Activated T-helper 17 cell treated with anti-CD3 and anti-CD28 coated beads, Interleukin-2, amount 50 U/mL, for 72 hours (primary cell): ENCODE measurements at places on chromosomes 1 and 21.

DNA sequence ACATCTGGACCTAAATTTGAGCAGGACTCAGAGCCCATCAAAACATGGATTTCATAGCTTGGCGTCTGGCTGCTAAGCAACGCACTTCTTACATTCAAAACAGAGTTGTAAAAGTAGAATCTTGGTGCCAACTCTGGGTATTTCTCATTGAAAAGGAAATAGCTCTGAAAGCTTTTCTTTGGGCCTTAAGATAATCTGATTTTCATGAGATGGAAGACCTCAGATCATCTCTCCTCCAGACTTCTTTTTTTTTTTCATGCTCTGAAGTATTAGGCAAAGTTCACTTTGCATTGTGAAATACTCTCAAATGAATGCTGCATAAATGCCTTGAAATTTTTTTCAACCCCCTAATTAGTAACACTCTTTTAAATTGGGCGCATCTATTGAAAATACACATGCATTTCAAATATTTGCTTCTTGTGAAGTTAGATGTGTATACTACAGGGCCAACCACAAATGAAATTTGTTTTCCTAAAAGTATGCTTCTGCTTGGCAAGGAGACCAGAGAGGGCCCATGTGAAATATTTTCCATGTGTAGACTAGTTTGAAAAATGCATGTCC lies 4.2 kb downstream of the ADAMTS5 start:
- ATAC-seq: no peak

GRCh38 chr1:10625076-10625475 lies 150.3 kb downstream of the PEX14 start:
- no peak for ATAC-seq

DNA sequence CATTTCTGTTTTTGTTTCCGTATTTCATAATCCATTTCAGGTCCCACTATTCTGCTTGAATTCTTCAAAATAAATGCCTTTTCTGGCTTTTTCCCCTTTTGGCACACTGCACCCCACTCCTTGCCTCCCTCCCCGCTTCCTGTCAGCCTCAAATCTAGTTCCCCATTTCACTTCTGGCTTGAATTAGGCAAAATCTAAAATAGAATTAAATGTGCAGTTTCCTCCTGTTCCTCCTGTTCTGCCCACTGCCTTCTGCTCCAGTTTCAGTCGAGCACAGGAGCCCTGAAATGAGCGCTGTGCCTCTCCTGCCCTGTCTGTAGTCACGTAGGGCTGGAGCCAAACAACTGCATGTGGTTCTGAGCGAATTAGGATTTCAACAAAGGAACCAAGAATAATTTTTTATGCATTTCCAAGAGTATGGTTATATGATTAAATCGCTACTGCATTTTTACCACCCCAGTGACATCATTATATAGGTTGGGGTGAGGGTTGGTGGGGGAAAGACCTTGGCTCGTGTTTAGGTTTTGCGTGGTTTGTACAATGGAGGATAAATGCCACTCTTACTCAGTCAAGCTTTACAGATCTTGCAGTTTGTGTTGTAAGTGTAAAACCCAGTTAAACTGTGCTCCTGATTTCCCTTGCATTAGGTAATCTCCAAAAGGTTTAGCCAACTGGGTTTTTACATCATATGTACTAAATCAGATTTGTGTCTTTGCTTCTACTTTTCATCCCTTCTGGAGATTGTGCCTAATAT lies 114.9 kb downstream of the VPS13D start:
- peak; percentile 79 for ATAC-seq

GRCh38 chr1:105485207-105485606 lies 1571.3 kb upstream of the PRMT6 start:
- ATAC-seq: no peak

- no peak for ATAC-seq
These were observed 75.3 kb downstream of the C1orf21 start for GRCh38 chr1:184462155-184462554.

DNA sequence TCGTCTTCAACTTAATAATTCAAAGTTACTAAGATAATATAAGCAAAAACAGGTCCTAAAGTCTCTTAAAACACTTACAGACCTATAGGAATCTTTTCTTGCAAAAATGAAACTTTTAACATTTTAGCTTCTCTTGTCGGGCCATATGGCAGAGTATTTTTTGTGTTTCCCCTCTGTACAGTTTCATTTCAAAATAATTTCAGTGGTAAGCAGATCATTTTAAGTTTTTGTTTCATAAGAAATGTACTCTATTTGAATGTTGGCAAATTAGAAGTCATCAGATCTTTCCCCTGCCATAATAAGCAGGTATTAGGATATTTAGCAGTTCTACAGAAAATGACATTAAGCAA lies 37.9 kb downstream of the RGL1 start:
- ATAC-seq: no peak

DNA sequence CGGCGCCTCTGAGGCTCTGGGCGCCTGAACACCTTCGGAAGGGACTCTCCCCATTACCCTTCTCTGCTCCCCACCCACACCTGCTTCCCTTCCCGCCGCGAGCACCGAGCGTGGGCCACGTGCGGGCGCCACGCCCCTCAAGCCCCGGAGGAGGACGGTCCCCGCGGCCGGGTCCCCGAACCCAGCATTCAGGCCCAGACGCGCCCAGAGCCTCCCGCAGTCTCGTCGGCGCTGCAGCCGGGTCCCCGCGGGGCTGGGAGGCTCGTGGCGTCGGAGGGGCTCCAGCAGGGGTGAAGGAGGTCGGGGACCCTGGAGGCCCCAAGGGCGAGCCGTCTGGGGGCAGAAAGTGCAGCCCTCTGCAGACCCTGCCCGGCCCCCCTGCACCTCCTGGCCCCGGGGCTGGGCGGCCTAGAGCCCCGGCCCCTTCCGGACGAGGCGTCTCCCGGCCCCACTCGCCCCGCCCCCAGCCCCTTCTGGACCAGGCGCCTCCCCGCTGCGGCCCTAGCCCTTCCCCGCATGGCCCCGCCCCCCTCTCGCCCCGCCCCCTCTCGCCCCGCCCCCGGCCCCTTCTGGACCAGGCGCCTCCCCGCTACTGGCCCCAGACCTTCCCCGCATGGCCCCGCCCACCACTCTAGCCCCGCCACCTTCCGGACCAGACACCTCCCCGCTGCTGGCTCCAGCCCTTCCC lies 378 bp upstream of the SMIM1 start:
- ATAC-seq: peak; percentile 80

- no peak for ATAC-seq
These were observed 376.4 kb downstream of the PLPP3 start for GRCh38 chr1:56202796-56203492.

DNA sequence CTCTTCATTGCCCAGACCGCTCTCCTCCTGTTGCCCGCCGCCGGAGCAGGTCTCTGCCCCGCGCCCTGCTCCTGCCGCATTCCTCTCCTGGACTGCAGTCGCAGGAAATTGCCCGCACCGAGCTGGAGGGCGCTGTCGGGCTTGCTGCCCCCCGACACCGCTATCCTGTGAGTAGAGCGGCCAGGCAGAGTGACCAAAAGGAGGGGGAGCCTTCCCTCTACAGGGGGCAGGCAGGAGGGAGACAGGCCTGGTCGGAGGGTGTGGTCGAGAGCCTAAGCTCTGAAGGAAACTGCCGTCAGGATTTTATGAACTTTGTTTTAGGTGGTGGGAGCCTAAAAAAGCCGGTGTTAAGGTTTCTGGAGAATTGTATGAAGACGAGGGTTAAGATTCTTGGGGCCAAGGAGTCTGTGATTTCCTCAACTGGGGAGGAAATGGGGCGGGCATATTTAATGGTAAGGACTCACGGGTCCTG lies 517 bp downstream of the LRIG2 start:
- peak; percentile 1 for ATAC-seq

DNA sequence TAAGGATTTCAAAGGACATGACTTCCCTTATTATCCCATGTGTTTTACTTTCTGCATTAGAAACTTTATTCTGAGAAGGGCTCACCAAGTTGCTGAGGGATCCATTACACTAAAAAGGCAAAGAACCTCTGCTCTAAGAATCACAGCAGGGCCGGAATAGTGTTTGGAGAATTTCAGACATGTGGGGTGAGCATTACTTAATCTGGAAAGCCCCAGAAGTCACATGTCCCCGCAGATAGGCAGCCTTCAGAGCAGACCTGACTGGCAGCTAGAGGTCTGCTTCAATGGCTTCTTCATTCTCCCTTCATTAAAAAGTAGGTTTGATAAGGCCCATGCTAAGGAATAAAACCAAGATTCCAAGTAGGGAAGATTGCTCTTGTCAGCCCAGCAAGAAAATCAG lies 52.6 kb upstream of the RBM15 start:
- no peak for ATAC-seq

DNA sequence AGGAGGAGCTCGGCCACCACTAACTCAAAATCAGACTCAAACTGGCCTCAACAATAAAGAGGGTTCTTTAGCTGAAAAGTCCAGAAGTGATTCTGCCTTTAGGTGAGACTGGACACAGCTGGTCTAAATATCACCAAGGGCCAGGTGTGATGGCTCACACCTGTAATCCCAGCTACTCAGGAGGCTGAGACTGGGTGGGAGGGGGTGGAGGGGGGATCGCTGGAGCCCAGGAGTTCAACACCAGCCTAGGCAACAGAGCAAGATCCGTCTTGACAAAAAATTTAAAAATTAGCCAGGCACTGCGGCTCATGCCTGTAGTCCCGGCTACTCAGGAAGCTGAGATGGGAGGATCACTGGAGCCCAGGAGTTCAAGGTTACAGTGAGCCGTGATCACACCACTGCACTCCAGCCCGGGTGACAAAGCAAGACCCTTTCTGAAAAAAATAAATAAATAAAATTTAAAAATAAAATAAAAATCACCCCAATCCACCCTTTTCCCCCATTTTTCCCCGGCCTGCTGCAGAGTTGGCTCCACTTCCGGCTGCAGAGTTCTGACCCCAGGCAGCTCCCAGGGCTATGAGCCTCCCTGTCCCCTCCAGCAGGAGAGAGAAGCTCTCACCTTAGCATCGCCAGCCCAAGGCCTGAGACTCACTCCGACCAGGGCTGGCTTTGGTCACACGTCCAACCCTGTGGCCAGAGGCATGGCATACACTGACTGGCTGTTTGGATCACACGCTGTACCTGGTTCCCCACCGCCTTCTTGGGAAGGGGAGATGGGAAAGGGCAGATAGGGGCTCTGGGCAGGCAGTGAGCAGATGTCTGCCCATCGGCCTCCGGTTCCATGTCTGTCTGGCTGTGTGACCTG lies 87.3 kb upstream of the IFFO2 start:
- ATAC-seq: no peak
